Myocyte (in vitro differentiated cells): ENCODE measurements at places on chromosomes 1 and 21. TPM values are rescaled to one million over a fixed set of nuclear protein-coding genes. Genes with fewer than 3 reads are reported as not detected.

DNA sequence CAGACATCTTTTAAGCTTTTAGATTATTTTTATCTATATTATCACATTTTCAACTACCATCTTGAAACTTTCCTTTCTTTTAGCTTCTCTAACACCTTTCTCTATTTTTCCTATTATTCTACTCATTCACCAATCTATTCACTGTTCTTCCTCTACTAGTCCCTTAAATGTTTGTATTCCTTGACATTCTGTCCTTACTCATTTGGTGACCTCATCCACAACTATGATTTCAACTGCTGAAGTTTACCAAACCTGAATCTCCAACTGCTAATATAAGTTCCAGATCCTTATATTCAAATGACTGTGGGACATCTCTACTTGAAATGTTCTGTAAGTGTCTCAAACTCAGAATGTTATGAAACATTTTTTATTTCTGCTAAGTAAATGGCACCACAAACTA lies 49.2 kb downstream of the TUT4 start:
- DNase-seq: no peak

- no peak for DNase-seq
Observed at GRCh38 chr1:165365341-165365740, 8.8 kb upstream of the LMX1A start.

GRCh38 chr21:38145104-38145503 lies 111.7 kb upstream of the KCNJ15 start:
- DNase-seq: no peak

DNA sequence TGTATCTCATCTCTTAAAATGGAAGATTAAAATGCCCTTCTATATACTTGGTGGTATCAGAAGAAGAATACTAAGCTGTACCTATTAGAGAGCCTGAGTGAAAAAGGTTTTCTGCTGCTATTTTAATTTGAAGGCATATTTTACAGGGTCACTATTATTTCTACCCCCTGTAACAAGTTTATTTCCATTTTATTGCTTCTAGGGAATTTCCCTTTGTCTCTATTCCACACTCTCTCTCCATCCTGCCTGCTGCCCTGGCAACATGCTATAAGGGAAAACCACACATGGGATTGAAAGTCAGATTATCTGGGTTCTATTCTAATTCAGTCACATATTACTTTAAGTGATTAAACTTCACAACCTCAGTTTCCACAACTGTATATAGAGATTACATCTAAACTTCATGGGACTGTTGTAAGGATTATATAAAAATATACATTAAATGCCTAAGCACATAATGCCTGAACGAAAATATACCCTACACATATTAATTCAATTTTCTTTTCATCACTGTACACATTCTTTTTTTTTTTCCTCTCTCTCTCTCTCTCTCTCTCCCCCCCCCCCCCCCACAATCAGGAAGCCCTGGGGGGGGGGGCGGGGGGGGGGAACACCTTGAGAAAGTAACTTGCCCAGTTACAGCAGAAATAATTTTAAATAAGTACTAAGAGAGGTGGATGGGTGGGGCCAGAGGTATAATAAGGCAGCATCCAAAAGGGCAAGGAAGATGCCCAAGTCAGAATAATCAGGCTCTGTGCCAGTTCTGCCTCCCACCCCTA lies 51.5 kb downstream of the LUZP1 start:
- no peak for DNase-seq

The SFN gene
- total RNA-seq: not detected in 2 replicates

The CRNN gene
- not detected in 2 replicates for total RNA-seq
